ENCODE measurements at places on chromosomes 6 and 20. TPM values are rescaled to one million over a fixed set of nuclear protein-coding genes. Genes with fewer than 3 reads are reported as not detected.

Gene CLVS2
- not detected for total RNA-seq

Gene LHFPL5
- total RNA-seq, result not detected

Gene MAP3K5
- not detected for total RNA-seq

Gene IP6K3
- total RNA-seq, result 42.6 TPM

Gene SLC17A2
- not detected for total RNA-seq
